Muscle of back (tissue), 13 donors: ENCODE measurements at places on chromosomes 7 and 10.
A peak's percentile ranks its signal among the peaks of the same experiment; 100 is the strongest.

DNA sequence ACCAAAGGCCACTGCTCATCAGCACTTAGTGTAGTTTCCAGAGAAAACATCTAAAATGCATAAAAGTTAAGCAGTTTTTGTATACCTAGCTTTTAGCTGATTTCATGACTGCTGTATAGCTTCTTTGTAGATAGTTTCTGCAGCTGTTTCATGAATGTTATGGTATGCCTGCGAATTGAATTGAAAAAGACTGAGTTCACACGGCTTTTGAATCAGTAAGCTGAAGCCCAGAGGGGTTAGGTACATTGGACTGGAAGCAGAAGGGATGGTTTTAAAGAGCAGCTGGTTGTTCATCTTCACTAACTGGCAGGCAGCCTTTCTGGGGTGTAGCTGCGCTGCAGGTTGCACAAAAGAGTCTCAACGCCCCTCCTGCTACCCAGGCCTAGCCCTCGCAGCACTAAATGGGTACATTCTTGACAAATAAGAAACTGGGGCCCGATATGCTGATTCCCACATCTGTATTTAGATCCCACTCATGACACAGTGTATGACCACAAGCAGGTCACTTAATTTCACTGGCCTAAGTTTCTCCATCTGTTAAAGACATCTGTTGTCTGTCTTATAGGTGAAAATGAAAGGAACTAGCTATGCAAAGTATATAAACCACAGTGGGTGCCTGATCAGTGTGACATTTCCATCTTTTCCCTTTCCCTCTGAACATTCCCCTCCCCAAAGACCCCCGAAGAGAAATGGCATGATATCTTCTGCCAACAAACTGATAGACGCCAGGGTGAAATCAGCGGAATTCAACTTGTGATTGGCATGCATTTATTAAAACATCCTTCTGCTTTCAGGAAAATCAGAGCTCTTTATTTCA is 85.9 kb upstream of the AGBL3 start:
- no peak for DNase-seq

- no peak for DNase-seq
Observed at GRCh38 chr7:21172800-21173199, 255.1 kb upstream of the SP4 start.

- no peak for DNase-seq
Observed at GRCh38 chr7:79664884-79665676, 211.6 kb upstream of the MAGI2 start.

DNA sequence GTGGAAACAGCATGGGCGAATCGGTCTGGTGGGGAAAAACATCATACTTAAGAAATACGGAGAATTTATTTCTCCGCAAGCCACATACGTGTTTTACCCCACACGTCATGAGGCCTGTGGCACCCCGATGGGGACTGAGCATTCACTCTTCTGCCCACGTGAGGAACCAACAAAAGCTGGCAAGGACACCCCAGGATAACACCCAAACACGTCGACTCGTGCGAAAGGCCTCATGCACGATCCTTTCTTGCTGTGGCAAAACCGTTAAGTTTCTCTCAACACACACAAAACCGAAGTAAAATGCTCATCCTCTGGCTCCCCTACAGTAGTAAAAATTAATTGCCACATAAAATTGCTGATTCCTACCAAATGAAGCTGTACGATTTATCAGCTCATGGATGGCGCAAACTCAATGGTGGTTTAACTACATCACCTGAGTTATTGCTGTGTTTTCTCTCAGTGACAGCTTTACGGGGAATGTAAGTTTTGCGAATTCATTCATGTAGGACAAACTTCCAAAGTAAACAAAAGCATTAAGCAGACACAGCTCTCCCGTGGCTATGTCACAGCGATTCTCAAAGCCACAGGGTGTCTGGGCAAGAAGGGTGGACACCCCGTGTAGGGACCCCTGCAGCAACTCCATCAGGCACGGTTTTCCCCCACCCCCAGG is 97.0 kb downstream of the CTBP2 start:
- DNase-seq: no peak

DNA sequence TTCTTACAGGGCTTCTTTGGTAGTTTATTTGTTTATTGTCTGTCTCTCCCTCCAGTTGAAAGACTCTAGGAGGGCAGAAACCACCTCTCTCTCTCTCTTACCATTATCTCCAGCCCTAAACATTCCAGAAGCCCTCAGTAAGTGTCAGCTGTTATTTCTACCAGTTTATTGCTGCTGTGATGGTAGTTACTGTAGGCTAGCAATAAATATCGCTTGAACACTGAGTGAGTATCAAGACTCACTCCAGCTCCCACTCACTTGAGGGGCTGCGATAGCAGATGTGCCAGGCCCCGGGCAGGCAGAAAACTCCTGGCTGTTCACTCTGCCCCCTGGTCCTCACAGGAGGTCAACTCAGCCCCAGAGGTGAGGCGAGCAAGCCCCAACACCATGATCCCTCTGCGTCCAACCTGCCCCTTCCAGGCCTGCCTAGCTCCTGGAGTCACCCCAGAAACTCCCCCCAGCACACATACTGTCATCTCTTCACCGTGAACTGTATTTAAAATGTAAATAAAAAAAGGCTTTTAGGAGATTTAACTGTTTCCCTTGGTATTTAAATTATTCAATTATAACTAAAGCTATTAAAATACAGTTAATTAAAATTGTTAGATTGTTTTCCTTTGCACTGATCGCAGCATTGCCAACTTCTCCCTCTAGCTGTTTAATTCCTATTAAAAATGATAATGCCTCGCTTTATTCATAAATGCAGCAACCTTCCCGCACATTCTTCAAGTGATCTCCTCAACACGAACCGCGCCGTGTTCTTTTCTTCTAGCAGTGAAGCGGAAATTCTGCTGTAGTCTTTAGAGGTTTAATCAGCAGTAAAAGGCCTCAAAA is 321.1 kb upstream of the ZMIZ1 start:
- DNase-seq: no peak

DNA sequence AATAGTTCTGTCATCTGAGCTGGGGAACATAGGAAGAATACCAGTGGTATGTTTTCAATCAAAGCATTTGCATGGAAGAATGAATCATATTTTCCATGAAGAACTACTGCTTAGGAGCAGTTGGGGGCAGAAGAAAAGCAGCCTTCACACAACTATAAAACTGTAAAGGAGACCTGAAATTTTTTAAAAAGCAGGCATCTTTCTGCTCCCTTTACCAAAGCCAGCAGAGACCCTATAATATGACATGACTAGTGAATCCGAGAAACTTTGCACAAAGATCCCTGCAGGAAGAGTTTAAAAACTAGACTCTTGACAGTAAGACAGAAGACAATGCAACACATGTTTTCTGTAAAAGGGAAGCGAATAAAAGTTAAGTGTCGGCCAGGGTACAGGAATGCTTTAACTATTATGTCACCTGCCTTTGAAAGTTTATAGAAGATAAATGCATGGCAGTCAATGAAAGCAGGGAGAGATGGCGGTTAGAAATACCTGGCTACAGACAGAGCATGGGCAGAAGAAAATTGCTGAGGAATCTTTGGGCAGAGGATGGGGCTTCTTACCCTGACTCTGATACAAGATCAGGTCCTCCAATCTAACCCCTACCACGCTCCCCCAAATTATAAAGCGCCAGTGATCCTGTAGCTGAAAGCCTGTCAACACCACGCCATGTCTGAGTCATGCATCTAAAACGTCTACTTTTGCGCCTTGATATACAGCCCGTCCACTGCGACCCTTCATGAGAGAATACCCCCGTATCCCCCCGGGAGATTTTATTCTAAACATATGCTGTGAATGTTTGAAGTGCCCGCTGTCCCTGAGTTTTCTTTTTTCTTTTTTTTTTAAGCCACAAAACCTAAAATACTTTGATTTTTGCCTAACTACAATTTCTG is 93.1 kb downstream of the GLI3 start:
- DNase-seq: peak; percentile 58

- DNase-seq: no peak
Observed at GRCh38 chr7:102262546-102262945, 24.1 kb upstream of the SH2B2 start.

DNA sequence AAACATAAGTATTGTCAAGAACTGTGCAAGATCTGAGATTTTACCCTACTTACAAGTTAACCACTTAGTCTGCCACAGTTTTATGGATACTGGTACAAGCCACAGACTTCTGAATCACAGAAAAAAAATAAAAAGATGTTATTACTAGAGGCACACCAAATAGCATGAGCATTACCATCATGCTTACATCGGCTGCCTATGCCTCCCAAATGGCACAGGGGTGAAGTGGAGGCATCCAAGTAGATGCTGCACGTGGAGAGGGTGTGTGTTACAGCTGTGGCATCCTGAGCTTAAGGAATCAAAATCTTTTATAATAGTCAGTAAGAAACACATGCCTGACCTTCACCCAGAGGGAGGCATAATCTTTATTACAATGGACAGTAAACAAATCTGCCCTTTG is 207.8 kb downstream of the TFEC start:
- DNase-seq: no peak

GRCh38 chr10:31963589-31963980 is 35.0 kb upstream of the ARHGAP12 start:
- DNase-seq: no peak

DNA sequence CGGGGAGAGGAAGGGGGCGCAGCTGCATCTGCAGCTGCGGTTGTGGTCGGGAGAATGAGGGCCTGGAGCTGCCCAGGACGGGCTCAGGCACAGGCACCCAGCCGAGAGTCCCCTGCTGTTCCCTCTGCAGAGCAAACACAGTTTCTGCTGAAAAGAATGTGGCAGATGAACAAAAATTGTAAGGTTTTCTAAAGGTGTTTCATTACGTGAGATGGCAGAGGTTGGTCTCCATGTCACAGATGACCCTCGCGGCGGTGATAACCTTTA is 456.2 kb downstream of the DNAJB6 start:
- no peak for DNase-seq

DNA sequence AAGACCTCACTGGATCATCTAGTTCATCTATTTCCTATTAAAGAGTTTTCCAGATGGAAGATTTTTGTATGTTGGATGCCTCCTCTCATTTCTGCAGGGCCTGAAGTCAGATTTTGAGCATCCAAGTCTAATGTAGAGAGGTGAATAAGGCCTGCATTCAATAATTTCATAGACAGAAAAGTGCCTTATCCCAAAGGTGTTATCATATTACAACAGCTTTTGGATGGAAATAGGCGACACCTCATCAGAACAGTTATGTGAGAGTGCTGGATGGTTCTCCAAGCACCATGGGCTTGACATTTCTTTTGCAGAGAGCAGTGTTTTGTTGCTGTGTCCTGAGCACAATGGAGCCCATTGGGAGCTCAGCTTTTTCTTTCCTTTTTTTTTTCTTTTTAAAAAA is 162.4 kb upstream of the MEOX2 start:
- DNase-seq: no peak

DNA sequence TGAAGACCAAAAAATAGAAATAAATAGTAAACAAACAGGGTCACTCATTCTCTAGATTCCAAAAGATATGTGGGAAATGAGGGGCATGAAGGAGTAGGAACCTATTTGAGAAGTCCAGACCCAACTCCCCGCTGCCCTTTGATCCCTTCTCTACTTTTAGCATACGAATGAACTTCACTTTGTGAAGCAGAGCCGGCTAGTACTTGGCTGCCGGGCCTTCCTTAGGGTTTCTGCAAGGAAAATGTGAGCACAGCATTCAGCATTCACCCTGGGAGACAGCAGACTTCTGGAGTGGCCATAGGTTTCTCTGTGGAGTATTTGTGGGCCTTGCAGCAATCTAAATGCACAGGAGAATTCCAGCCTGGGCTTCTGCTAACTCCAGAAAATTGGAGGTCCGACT is 76.3 kb upstream of the PRKAR2B start:
- no peak for DNase-seq

- DNase-seq: no peak
Observed at GRCh38 chr7:12625836-12626235, 55.3 kb downstream of the SCIN start.

DNA sequence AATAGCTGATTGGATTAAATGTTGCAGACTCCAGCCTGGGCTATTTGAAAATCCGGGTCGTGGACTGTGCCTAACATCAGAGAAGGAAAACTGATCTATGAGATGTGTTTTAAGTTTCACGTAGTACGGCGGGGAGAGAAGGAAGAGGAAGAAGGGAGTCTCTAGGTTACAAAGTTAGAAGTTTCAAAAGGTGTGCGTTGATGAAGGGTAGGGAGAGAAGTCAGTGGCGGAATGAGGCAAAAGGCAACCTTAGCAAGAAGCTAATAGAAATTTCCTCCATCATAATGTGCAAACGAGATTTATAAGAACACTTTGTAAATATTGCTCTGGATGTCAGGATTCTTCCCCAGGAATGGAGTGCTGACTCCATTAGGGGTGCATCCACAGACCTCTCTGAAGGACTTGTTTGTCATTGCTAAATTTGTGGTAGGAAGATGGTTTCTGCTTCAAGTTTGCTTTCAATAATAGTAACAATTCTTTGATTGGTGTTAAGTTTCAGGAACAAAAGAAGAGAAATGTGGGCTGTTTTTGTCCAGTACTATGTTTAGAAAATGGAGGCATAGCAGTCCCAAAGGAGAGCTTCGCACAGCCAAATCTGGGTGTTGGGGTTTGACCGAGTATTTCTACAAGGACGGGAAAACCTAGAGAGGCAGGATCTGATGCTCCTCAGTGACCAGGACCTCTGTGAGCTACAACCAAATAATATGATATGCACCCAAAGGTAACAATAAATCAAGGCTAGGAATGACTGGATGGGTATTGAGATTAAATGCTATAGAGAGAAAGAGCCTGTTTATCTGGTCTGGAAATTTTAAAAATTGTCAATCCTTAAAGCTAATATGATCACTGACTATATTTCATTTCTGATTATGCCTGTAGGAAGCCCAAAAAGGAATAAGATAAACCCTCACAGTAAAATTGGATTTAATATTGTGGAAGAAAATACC is 8.2 kb downstream of the TWIST1 start:
- DNase-seq: peak; percentile 40

DNA sequence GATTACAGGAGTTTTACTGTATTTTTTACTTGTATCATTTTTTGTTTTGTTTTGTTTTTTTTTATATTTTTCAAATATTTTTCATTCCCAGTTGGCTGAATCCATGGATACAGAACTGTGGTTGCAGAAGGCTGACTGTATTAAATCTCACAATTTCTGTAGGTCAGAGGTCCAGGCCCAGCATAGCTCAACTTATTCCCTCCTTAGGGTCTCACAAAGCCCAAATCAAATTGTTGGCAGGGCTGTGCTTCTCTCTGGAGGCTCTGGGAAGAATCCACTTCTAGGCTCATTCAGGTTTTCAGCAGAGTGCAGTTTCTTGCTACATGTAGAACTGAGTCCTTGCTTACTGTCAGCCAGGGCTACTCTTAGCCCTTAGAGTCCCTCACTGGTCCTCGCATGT is 22.6 kb downstream of the TSPAN14 start:
- DNase-seq: peak; percentile 72
